ENCODE measurements at places on chromosomes 3 and 15. TPM values are rescaled to one million over a fixed set of nuclear protein-coding genes. Genes with fewer than 3 reads are reported as not detected.

DNA sequence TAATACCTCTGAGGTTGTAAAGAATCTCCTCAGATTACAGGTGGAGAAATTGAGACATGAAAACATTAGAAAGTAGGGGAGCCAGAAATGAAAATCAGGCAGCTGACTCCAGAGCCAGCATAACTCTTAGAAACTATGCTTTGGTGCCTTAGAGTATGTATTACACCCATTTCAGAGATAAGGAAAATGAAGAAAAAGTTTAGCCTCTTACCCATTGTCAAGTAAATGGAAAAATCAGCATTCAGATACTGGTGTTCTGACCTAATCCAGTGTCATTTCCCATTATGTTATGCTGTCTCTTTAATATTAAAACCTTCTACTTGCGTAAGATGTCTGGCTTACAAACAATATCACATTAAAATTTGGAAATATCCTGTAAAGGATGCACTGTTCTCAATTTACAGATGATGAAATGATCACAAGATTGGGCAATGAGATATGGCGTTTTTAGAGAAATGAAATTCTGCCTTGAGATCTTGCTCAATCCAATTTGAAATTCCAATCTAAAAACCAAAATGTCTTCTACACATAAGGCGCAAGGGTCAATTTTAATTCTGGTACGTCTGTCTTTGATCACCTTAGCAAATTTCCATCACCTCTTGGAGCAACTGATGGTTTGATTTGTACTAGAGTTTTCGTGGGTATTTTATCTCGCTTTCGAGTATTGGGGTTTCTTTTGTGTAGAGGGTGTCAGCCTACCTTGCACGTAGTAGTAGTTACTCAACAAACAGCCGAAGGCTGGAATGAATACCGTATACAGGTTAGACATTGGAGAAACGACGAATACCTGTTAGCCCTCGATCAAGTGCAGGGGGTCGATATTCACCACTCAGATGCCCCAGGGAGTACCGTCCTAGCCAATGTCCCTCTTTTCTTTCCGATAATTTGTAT lies 902 bp upstream of the ZCWPW2 start:
- no peaks in the 10 kb centered on the region for H3K4me1 ChIP-seq
- no peaks in the 10 kb centered on the region for H3K27me3 ChIP-seq
- H3K27ac ChIP-seq = peak overlapping the region; percentile 98

NKIRAS1 gene
- total RNA-seq = 18.4 TPM

HCLS1 gene
- total RNA-seq = 26.1 TPM

DNA sequence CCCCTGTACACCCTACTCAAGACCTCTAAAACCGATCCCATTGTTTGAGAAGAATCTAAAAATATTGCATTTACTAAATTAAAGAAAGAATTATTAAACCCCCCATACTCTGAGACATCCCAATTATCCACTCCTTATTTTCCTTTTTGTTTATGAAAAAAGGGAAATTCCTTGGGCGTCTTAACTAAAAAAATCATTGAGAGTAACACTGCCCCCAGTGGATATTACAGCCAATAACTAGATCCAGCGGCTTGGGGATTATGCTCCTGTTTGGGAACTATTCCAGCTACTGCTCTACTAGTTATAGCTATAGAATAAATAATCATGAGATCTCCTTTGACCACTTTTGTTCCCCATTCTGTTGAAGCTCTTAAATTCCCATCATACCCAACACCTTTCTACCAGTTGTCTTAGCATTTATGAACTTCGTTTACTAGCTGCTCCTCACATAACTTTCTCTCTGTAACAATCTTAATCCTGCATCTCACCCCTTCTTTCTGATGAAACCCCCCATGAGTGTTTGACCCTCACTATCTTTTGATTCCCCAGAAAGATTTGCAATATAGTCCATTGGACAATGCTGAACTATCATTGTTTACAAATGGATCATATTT lies 12.7 kb upstream of the CFAP91 start:
- no peaks in the 10 kb centered on the region for H3K36me3 ChIP-seq
- no peaks in the 10 kb centered on the region for H3K4me1 ChIP-seq
- H3K27ac ChIP-seq = no peak overlapping the region
- no peak for DNase-seq

DNA sequence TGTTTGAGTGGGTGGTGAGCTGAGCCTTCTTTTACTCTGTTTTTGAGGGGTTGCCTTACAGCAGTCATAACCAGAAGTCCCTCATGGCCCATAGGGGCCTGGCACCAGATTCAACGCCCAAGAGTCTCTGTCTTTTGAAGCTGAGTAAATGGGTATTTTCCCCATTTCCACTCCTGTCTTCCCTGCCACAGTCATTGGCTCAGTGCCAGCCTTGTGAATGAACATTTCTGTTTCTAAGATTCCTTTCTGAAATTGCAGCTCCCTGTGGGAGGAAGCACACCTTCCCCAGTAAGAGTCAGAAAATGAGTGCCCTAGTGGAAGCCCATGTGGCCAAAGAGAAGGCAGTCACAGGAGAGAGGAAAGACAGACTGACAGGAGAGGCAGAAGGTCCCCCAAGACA lies 43.7 kb upstream of the POLR2M start:
- H3K4me1 ChIP-seq = peaks cover 18% of the 10 kb centered on the region
- H3K36me3 ChIP-seq = peaks cover 61% of the 10 kb centered on the region
- peak overlapping the region; percentile 8 for H3K27ac ChIP-seq
- no peak for DNase-seq
- no peaks in the 10 kb centered on the region for H3K27me3 ChIP-seq
- no peak overlapping the region for H3K4me3 ChIP-seq

DNA sequence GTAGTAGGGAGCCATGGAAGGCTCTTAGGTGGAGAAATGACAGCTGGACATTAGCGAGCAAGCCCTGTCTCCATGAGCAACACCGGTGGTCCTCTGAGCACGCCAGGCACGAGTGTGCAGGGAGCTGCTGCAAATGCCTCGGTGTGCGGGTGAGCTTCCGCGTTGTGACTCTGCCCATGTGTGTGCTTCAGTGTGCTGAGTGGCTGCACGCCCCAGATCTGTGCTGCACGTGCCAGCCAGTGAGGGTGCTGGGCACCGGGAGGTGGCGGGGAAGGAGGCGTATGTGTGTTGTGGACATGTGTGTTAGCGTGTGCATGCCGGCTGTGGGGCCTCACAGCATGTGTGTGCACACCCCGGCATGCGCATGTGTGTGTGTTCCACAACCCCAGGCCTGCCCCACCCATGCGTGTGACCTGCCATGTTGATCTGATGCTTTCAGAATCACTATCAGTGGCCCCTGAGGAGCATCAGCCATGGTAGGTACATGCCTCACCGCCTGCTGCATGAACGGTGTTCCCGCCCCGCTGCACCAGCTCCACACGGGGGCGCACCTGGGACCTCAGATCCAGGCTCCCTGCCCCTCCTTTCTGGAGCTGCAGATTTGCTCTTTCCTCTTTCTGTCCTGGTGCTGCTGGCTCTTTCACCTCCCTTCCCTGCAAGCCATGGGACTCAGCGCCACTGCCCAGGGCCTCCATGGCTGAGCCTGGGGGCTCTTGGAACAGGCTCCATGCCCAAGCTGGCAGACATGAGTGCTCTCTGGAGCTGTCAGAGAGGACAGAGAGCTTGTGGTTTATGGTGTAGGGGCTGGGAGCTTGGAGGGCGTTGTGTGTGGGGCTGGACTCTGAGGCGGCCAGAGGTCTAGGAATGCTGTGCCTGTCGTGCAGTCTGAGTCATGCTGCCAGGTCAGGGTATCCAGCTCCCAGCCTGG lies 169.4 kb downstream of the TBC1D2B start:
- H3K27me3 ChIP-seq = no peaks in the 10 kb centered on the region
- H3K36me3 ChIP-seq = no peaks in the 10 kb centered on the region
- peaks cover 5% of the 10 kb centered on the region for H3K4me1 ChIP-seq
- H3K4me3 ChIP-seq = no peak overlapping the region
- DNase-seq = no peak
